ENCODE measurements at places on chromosomes 16 and 17. TPM values are rescaled to one million over a fixed set of nuclear protein-coding genes. Genes with fewer than 3 reads are reported as not detected.

DNA sequence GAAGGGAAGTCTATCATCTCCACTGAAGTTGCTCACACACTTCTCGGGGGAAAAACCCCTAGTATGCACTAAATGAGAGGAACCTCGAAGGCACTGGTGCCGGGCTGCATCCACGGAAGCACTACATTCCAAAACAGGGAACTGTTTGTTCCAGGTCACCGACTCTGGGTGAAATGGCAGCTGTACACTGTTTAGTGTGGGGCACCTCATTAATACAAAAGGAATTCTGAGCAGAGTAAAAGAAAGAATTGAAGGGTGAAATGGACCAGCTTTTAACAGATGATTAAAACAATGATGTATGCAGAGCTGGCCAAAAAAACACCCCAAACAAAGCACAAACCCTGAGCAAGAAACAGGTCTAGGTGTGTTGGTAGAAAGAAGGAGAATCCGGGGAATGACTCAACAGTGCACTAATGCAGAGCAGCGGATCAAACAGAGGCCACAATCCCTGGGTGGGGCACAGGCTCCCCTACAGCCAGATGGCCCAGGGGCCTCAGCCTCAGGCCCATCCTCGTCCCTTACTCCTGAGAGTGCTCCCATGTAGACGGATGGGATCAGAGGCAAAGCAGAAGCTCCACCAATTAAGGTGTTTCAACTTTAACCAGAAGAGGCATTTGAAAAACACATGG, 161.5 kb downstream of the ZFHX3 start:
- DNase-seq = no peak
- H3K4me1 ChIP-seq = peaks cover 5% of the 10 kb centered on the region
- no peak overlapping the region for H3K4me3 ChIP-seq
- no peaks in the 10 kb centered on the region for H3K36me3 ChIP-seq
- no peaks in the 10 kb centered on the region for H3K27me3 ChIP-seq

DNA sequence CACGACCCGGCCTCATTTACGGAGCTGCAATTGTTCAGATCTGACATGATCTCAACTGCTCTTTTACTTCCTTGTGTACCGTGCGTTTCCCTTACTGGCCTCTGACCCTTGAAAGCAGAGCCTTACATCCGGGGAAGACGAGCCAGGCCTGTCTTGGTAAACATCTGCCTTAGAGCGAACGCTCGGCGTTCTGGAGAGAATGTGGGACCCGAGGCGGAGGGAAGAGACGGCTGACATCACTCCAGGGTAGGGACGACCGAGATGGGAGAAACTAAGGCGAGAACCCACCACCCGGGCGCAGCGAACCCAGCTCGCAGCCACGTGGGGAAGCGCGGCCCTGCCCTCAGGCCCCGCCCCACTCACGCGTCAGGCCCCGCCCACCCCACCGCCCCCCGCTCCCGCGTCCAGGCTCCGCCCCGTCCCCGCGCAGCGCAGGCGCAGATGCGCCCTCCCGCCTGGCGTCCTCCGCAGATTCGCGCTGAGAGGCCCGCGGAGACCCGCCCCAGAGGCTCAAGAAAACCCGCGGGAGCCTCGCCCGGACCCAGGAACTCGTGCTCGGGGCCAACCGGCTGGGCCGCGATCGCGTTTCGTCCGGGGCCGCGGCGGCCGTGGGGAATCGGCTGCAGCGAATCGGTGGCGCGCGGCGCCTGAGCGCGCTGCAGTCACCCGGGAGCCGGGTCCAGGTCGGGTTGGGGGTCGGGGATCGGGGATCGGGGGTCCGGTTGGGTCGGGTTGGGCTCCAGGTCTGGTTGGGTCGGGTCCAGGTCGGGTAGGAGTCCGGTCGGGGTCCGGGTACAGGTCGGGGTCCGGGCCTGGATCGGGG, at the start of gene TELO2:
Gene TELO2 (plus strand): TSS at position 438 of the 823 bp plus-strand sequence. CDS start 922 bp downstream, outside the sequence.
- peak within 1 kb of the TSS; percentile 98 for H3K27ac ChIP-seq
- H3K4me3 ChIP-seq = peak within 1 kb of the TSS; percentile 92
- DNase-seq = peak; percentile 77
- H3K27me3 ChIP-seq = no peaks in the 10 kb centered on the region
- H3K36me3 ChIP-seq = no peaks in the 10 kb centered on the region

- H3K4me3 ChIP-seq = no peak overlapping the region
- no peak overlapping the region for H3K27ac ChIP-seq
- no peaks in the 10 kb centered on the region for H3K27me3 ChIP-seq
- peaks cover 4% of the 10 kb centered on the region for H3K4me1 ChIP-seq
These were observed 45.7 kb downstream of the MEOX1 start for GRCh38 chr17:43616029-43616351.

- H3K36me3 ChIP-seq = peaks cover 4% of the 10 kb centered on the region
- peak overlapping the region; percentile 85 for H3K27ac ChIP-seq
- H3K27me3 ChIP-seq = no peaks in the 10 kb centered on the region
- H3K4me1 ChIP-seq = peaks cover 27% of the 10 kb centered on the region
- DNase-seq = peak; percentile 72
These were observed 712 bp downstream of the TMEM256 start for GRCh38 chr17:7403043-7403726.

DNA sequence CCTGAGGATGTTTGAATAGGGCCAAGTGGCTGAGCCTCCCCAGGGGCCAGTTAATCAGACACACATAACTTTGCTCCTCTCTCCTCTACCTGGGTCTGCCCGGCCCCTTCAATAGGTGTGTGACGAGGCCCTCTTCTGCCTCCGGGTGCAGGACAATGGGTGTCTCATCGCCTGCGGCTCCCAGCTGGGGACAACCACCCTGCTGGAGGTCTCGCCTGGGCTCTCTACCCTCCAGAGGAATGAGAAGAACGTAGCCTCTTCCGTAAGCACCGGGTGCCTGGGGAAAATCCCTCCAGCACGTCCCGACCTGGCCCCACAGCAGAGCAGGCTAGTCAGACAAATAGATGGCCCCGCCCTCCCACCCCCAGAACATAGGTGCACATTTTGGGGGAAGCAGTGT, 16.1 kb upstream of the KIF19 start:
- no peak overlapping the region for H3K4me3 ChIP-seq
- peaks cover 4% of the 10 kb centered on the region for H3K36me3 ChIP-seq
- no peak for DNase-seq
- no peak overlapping the region for H3K27ac ChIP-seq
- no peaks in the 10 kb centered on the region for H3K27me3 ChIP-seq

DNA sequence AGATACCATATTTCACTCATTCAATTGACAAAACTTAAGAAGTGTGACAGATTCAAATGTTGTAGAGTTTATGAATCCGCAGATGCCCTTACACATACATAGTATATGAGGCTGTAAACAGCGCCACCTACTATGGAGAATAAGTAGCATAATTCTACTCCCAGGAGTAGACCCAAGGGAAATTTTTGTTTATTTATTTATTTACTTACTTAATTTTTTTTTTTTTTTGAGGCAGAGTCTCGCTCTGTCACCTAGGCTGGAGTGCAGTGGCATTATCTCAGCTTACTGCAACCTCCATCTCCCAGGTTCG, 35.5 kb downstream of the GAN start:
- no peak for DNase-seq
- no peak overlapping the region for H3K4me3 ChIP-seq
- no peaks in the 10 kb centered on the region for H3K4me1 ChIP-seq
- 0 out of 2 replicates have a peak, but pooled peaks cover under 1% of the 10 kb centered on the region for H3K27me3 ChIP-seq
- H3K27ac ChIP-seq = no peak overlapping the region

GRCh38 chr16:85638695-85639409, 25.7 kb downstream of the GSE1 start:
- H3K27me3 ChIP-seq = no peaks in the 10 kb centered on the region
- no peak for DNase-seq
- H3K4me1 ChIP-seq = no peaks in the 10 kb centered on the region
- H3K27ac ChIP-seq = peak overlapping the region; percentile 66
- no peak overlapping the region for H3K4me3 ChIP-seq

DNA sequence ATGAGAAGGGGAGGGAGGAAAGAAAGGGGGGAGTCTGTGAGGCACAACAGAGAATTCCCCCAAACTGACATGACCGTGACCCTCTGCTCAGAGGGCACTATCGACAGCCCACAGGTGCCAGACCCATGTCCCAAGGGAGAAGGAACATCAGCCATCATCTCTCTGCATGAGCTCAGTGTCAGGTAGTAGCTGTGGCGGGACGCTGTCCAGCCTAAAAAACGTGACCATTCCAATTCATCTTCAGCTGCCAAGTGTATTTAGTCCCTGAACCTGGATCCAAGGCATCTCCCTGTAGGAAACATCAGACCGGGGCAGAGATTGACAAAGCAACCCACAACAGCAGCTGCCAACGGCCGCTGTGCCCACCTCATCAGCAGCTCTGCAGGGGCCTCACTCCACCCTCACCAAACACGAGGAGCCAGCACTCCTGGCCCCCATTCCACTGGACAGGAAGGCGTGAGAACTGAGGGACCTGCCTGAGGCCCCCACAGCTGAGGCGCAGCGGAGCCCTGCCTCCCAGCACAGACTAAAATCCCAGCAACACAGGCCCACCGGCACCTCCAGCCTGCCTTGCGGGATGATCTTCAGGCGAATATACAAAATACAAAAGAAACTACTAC, 8.6 kb downstream of the TAF1C start:
- DNase-seq = no peak
- H3K36me3 ChIP-seq = peaks cover 20% of the 10 kb centered on the region
- no peaks in the 10 kb centered on the region for H3K4me1 ChIP-seq
- no peaks in the 10 kb centered on the region for H3K27me3 ChIP-seq

DNA sequence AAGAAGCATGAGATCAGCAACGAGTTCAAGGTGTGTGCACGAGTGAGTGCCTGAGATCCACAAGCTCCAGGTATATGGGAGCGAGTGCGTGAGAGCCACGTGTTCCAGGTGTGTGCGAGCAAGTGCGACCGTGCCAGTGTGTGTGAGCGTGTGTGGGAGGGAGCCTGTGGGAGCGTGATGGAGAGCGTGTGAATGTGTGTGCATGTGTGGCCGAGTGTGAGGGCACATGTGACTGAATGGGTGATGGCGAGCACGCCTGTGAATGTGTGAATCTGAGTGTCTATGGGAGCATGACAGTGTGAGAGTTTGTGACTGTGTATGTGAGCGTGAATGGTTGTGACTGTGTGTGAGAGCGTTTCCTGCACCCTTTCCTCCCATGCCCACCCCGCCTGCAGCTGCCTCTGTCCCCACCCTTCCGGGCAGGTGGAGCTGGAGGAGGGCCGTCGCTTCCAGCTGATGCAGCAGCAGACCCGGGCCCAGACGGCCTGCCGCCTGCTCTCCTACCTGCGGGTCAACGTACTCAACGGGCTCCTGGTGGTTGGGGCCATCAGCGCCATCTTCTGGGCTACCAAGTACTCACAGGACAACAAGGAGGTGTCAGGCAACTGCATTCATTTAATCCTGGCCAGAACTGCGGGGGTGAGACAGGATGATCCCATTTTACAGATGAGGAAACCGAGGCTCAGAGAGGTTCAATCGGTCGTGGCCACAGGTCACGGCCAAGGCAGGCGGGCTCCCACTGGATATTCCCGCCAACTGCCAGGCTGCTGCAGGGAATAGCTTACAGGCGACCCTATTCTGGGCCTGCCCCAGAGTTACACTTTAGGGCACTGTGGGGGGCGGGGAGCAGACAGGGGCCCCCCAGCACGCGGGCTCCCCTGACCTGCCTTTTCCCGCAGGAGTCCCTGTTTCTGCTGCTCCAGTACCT, 3.7 kb downstream of the TMC8 start:
- H3K36me3 ChIP-seq = no peaks in the 10 kb centered on the region
- peaks cover 40% of the 10 kb centered on the region for H3K4me1 ChIP-seq
- DNase-seq = peak; percentile 89
- H3K27ac ChIP-seq = no peak overlapping the region
- peaks cover 17% of the 10 kb centered on the region for H3K27me3 ChIP-seq

DNA sequence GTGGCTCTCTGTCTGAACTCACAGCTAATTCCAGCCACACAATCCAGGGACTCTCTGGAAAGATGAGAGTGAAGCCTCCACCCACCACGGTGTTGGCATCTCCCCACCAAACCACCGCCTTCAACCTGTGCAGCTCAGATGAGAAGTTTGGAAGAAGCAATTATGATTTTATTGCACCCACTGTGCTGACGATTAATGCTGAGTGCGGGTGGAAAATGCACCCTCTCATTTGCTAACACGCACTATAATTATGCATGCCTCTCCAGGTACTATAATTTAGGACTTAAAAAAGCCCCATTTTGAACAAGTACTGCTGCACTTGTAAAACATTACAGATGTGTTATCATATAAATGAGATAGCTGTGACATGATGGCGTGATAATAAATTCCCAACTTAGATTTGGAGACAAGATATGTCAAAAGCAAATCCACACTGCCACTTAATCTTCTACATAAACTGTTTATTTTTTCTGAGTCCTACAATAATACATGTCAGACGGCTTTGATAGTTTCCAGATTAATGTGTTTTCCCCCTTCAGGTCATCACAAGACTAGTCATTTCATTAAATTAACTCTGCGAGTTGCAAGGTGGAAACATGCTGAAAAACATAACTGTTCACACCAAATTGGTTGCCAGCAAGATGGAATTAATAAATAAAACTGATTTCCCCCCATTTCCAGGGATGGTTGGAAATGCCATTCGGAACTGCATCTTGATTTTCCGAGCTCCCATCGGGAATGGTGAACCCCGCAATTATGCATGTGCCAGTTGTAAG, 466.5 kb upstream of the MAF start:
- H3K4me1 ChIP-seq = peaks cover 16% of the 10 kb centered on the region
- H3K27ac ChIP-seq = no peak overlapping the region
- H3K36me3 ChIP-seq = peaks cover 17% of the 10 kb centered on the region

DNA sequence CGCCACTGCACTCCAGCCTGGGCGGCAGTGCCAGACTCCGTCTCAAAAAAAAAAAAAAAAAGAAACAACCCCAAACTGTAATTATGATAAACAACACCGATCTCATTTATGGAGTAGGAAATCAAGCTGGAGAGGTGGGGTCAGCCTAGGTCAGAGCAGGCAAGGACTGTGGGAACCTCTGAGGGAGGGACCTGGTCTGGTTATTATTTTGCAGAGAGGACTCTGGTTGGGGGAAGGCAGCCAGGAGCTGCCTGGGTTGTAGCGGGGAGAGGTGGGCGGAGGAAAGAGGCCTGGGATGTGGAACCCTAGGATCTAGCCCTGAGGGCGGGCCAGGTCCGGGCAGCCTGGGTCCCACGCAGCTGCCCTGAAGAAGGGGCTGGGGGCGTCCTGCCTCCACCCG, 10.9 kb upstream of the HS3ST6 start:
- H3K27me3 ChIP-seq = peaks cover 48% of the 10 kb centered on the region
- H3K36me3 ChIP-seq = no peaks in the 10 kb centered on the region
- no peak overlapping the region for H3K27ac ChIP-seq
- DNase-seq = no peak
- H3K4me3 ChIP-seq = peak overlapping the region; percentile 69
- H3K4me1 ChIP-seq = peaks cover 15% of the 10 kb centered on the region

- no peak overlapping the region for H3K27ac ChIP-seq
- H3K36me3 ChIP-seq = no peaks in the 10 kb centered on the region
- H3K4me1 ChIP-seq = peaks cover 9% of the 10 kb centered on the region
These were observed 5.8 kb upstream of the MED13 start for GRCh38 chr17:62070900-62071299.

GRCh38 chr17:2058586-2059546, 4.0 kb downstream of the HIC1 start:
- no peak overlapping the region for H3K27ac ChIP-seq
- DNase-seq = peak; percentile 92
- H3K4me1 ChIP-seq = peaks cover 28% of the 10 kb centered on the region
- H3K27me3 ChIP-seq = peaks cover 59% of the 10 kb centered on the region
- H3K36me3 ChIP-seq = peaks cover 1% of the 10 kb centered on the region

GLIS2 gene
- total RNA-seq = 19.5 TPM

IGFALS gene
- total RNA-seq = not detected

GNGT2 gene
- 0.70 TPM for total RNA-seq
